ENCODE measurements at places on chromosomes 2 and 18. TPM values are rescaled to one million over a fixed set of nuclear protein-coding genes. Genes with fewer than 3 reads are reported as not detected.
A peak's percentile ranks its signal among the peaks of the same experiment; 100 is the strongest.

DNA sequence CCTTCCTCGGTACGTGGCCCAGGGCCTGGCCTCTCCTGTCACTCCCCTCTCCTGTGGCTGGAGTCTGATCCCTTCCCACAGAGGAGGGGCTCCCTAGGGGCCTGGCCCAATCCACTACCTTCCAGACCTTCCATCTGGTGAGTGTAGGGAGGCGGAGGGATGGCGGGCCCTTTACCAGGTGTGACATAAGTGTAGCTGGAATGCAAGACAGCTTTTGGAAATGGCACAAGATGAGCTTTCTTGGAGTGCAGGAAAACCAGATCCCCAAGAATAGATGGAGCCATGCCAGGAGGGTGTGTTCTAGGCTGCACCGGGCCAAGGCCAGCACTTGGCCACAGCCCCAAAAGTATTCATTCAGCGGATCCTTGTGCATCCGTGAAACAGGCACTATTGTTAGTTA is 30.1 kb downstream of the IGFBP5 start:
- no peak for DNase-seq

GRCh38 chr2:130870161-130870485 is 33.4 kb downstream of the ARHGEF4 start:
- DNase-seq = no peak

DNA sequence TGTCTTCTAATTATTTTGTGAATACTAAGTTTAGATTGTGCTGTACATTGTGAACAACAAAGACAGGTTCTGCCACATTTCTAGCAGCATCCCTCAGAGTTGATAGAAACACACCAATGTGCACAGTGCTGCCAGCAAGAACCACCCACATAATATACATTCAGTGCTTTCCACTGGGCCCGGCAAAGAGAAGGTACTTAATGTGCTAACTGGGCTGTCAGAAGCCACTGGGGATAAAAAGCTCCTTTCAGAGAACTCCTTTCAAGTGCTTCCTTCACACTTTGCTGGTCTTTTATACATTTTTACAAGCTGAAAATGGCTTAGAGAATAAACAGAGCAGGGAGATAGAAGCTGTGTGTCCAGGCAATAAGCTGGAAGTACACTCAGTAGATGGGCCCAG is 58.0 kb upstream of the CAPN13 start:
- DNase-seq = no peak

DNA sequence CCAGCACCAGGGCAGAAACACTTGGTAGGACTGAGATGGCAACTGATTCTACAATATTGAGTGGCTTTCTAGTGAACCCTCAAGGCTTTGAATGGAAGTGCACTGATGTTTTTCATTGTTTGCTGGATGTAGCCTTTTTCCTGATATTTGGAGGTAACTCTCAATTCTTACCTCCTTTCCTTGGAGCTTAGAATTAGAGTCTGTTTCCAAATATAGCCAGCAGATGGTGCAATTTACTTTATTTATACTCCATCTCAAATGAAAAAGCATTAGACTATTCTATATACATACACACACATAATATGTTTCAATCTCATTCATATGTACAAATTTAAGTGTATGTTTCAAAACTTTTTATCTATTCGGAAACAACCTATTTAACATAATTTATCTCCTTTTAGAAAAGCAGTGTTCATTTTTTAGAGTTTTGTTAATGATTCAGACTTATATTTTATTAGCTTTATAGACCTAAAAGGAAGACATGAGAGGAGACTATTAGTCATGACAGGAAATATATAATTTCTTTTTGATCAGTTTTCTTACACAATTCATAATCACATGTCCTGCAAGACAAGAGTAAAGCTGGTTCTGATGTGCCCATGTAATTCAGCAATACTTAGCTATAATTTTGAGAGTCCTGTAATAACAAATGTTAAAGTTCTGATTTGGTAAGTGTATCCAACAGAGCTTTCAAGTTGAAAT is 124.8 kb downstream of the NUP35 start:
- DNase-seq = peak; percentile 9

NYAP2 gene
- 0.14 TPM for total RNA-seq

Data from natural killer cell (primary cell).